ENCODE measurements at places on chromosomes 2 and 18. TPM values are rescaled to one million over a fixed set of nuclear protein-coding genes. Genes with fewer than 3 reads are reported as not detected.

Gene HOXD4
- 3.5 TPM for total RNA-seq

Gene ANKRD62
- total RNA-seq: 0.13 TPM

- peak; percentile 60 for DNase-seq
These were observed 51.4 kb downstream of the KIF5C start for GRCh38 chr2:148926291-148926961.

Gene CRYBA2
- total RNA-seq: not detected

GRCh38 chr18:58405107-58405898 lies 223.6 kb downstream of the ALPK2 start:
- DNase-seq: no peak

Gene TBR1
- total RNA-seq: 0.08 TPM

Gene SLC38A11
- total RNA-seq: not detected

GRCh38 chr2:85377083-85377482 lies 22.5 kb downstream of the ELMOD3 start:
- DNase-seq: no peak

DNA sequence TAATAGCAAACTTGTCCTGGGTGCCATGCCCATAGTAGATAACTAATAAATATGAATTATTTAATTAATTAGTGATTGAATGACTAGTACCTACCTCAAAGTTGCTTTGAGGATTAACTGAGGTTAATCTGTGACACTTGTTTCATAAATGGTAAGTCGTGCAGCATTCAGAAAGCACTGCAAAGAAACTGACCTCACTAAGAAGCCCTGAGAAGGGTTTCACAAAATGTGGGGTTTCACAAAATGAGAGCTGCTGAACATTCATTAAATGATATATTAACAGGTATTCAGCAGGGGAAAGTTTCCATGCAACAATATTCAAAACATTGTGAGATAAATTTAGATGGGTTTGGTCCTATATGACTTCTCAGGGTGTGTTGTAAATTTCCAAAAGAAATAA lies 236.2 kb downstream of the OSR1 start:
- no peak for DNase-seq

Gene EPB41L3
- 16.8 TPM for total RNA-seq

Gene GAD1
- 129 TPM for total RNA-seq

- DNase-seq: no peak
These were observed 67.6 kb upstream of the STAT1 start for GRCh38 chr2:191081411-191082155.

DNA sequence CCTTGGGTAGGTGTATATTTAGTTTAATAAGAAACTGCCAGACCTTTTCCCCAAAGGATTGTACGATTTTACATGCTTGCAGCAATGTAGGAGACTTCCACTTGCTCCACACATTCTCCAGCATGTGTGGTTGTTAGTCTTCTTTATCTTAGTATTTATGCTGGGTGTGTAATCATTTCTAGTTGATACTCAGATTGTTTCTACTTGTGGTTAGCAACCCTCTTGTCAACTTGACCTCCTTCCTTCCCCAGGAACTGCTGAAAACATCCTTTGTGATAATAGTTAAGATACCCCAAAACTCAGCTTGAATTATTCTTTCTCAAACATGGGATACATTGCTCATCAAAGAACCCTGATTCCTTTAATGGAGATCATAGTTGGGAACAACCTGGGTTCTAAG lies 37.2 kb upstream of the CYBRD1 start:
- DNase-seq: no peak
